ENCODE measurements at places on chromosomes 7 and 10. TPM values are rescaled to one million over a fixed set of nuclear protein-coding genes. Genes with fewer than 3 reads are reported as not detected.

DNA sequence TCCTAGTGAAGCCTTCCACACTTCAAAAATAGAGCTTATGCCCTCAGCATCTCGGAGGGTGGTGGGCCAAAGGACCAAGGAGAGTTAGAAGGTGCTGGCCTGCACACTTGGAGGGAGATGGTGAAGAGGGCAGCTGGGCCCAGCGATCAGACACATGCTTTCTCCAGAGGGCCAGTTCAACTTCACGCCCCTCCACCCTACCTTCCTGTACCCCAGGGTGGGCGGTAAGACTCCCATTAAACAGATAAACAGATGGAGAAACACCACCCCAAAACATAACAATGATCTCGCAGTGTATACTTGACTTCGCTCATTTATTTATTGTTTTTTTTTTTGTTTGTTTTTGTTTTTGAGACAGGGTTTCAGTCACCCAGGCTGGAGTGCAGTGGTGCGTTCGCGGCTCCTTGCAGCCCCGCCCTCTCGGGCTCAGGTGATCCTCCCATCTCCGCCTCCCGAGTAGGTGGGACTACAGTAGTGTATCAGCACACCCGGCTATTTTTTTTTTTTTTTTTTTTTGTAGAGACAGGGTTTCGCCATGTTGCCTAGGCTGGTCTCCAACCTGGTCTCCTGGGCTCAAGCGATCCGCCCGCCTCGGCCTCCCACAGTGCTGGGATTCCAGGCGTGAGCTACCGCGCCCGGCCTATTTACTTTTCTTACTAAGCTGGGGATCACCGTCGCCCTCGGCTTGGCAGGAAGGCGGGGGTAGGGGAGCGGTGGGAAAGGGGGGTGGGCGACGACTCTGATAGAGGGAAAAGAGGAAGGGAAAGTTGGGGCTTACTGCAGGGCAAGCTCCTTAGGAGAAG, 1.8 kb downstream of the C10orf95 start:
- peak; percentile 94 for DNase-seq

GRCh38 chr7:39421251-39421650, 145.0 kb upstream of the YAE1 start:
- no peak for DNase-seq

GRCh38 chr10:108275895-108276685, 1111.6 kb upstream of the SORCS1 start:
- DNase-seq: no peak

DNA sequence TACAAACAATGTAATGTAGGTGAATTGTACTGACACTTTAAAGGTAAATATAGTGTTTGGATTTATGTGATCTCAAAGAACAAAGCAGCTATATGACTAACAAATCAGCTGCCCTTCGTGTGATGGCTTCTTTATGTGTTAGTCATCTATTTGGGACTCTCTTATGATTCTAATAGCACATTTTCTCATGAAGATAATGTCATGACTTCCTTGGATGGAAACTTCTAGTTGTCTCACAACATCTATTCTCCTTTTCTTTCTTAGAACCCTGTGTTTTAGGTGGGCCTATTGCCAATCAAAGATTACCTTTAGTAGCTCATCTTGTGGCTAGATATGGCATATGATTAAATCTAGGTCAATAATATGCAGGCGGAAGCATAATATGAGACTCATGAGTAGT, 45.0 kb downstream of the TMEM106B start:
- no peak for DNase-seq

GRCh38 chr10:51311228-51311627, 236.9 kb downstream of the PRKG1 start:
- no peak for DNase-seq

DNA sequence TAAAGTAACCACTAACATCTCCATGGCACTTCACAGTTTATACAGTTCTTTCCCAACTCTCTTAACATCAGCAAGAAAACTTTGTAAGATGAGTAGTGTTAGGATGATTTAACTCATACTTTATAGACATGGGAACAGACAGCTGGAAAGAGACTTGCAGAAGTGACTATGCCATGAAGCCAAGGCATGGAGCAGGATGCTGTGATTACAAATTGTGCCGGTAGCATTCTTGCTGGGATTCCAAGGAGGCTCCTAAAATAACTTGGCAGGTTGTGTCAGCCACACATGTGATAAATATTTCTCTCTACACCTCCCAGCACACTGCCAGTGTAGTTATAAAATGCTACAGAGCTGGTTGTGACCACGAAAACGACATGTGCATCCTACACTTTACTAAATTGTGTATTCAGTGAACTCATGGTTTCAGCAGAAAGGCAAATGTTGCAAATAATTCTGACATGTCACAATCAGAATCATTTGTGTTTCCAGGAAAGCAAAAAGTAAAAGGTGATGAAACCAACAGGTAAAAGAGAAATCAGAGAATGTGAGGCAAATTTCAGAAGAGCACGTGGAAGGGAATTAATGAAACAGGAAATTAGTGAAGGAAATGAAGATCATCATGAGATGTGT, 5.6 kb upstream of the CYP3A4 start:
- DNase-seq: no peak

Gene STAG3
- total RNA-seq: 41.0 TPM

- no peak for DNase-seq
Observed at GRCh38 chr7:159140170-159140910, 4.3 kb downstream of the VIPR2 start.

Gene ANKRD30A
- total RNA-seq: not detected

DNA sequence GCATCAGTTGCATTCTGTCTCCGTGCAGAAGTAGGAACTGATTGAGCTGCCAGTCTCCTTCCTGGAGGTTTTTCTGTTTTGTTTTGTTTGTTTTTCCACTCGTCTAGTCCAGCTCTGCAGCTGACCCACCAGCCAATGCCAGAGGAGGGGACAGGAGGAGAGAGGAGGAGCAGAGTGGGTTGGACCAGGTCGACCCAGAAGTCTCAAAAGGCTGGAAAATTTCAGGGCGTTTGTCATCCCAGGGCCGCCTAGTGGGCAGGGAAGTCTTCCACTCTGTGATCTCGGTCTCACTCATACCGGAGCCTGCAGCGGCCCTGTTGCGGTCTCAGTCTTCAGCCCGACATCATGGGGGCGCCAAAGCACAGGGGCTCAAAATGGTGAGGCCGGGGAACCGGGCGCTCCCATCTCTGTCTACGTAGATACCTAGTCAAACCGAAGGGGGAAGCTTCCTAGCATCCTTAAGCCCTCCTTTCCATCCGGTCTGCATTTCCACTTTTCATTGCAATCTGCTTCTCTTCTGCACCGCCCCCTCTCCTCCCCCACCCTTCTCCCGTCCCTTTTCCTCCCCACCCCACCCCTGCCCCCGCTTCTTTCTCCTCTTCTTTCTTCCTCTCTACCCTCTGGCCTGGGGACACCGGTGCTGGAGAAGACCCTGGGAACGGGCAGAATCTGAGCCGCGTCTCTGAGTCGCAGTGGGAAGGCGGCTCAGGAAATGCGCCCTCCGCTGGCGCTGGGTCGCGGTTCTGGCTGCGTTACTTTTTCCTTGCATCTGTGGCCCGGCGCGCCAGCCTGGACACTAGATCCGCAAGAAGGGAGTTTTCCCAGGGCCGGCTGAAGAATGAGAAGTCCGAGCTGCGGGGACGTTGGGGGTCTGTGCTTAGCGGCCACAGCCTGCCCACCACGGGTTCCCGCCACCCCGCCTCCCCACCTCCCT, 16.2 kb upstream of the PAX2 start:
- peak; percentile 65 for DNase-seq

DNA sequence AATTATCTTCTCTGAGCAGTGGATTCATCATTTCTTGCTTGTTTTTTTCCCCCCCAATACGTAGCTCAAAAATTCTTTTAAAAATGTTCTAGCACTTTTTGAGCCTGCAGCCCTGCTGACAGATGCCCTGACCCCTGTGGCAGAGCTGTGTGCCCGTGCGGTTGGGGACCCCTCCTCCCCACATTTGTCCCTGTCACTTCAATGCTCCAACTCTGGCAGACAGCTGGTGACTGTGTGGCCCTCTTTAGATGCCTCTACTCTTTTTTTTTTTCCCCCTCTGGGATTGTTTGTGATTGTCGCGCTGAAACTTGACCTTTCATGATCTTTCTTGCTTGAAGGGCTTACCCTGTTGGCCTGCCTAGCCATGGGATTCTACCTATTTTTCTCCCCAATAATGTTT, 214.1 kb downstream of the TMEM178B start:
- DNase-seq: no peak

GRCh38 chr10:47332371-47332770, 10.1 kb downstream of the GDF2 start:
- no peak for DNase-seq

GRCh38 chr10:73646598-73647041, 5.3 kb upstream of the MYOZ1 start:
- no peak for DNase-seq

DNA sequence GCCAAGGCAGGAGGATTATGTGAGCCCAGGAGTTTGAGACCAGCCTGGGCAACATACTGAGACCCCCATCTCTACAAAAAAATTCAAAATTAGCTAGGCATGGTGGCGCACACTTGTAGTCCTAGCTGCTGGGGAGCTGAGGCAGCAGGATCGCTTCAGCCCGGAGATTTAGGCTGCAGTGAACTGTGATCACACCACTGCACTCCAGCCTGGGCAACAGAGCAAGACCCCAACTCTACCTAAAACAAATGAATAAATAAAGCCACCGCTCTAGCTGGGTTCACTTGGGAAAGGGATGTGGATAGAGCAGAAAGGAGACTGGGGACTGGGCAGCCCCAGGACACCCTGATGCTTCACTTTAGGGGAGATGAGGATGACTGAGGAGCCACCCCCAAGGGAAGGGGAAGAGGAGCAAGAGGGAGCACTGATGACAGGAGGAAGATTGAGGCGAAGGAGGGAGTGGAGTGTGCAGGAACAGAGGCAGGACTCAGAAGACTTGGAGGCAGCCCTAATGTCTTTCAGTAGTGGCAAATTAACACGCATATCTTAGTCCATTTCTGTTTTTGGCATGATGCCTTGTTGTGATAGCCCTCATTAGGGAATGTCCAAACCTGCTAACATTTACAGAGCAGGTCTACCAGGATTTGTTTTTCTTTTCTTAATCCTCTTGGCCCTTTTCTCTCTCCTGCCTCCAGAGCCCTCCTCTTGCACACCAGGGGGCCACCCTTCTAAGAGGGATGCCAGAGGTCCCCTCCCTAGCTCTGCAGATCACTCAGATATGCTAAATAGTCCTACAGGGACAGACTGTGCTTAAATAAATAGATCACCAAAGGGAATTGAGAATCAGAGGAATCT, 88.3 kb downstream of the C10orf105 start:
- no peak for DNase-seq

DNA sequence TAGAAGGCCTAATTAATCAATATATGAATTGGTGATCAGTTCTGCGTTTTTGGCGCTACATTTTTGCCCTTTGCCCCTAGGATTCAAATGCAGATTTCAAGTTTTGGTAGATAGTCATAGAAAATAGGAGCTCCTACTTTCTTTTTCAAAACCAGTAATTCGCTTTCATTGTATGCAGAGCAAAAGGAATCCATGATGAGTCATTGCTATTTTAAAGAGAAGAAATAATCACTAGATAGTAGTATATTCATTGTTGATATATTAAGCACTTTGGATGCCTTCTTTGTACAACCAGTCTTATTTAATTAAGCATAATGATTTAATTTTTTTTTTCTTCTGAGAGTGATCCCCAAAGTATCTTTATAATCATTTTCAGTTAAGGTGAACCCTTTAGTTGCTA, 50.3 kb downstream of the CSTF2T start:
- DNase-seq: no peak

Gene CASP7
- 7.2 TPM for total RNA-seq

GRCh38 chr10:65751218-65751617, 1174.6 kb upstream of the LRRTM3 start:
- DNase-seq: no peak

DNA sequence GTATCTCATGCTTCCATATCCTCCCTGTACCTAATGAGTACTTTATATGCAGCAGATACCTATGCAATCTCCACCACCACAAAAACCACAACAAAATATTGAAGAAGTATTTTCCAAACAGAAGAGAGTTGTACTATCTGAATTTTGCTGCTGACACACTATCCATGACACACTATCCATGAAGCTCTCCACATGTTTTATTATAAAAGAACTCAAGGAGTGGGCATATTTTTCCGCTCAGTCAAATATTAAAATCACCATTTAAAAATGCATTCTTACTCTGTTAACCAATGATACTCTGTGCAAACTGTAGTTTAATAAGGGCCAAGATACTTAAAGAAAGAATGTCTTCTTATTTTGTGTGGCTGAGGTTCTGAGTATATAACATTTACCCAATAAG, 2.8 kb downstream of the BET1 start:
- DNase-seq: no peak

DNA sequence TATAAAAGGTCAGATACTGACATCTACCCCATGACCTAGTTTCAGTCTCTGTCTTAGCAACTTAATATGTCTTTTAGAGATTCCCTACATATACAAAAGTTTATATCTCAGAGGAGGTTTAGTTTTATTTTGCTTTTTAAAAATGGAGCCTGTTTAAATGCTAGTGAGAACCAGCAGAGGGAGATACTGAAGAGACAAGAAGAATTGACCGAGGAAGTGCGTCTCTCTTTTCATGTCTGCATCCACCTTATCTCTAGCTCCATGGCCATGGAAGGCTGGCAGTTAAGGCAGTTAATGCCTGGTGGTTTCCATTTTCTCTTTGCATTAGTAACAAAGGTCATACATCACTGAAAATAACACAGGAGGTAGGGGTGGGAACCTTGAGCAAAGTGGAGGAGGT, 10.7 kb downstream of the SUV39H2 start:
- no peak for DNase-seq

DNA sequence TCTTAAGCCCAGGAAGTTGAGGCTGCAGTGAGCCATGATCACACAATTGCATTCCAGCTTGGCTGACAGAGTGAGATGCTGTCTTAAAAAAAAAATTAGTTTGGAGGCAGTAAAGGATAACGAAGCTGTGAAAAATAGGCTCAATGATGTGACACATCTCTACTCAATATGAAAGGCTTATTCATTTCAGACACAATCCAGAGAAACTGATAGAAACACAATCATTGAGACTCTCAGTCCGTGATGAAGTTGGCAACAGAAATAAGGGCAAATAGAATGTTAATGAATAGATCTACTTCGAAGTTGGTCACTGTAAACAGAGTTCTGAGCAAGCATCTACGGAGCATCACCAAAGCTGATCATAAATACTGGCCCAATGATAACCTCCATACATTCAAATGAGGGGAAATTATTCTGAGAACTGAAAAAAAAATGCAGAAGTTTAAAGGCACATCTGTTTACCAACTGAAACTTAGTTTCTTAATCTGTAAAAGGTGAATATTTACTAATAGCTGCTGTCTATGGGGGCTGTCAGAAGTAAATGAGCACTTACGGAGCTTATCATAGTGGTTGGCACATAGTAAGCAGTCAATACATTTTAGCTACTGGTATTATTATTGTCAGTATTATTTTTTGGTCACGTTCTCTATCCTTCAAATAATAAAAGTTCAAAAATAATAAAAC, 70.4 kb downstream of the AKR1B1 start:
- no peak for DNase-seq

All from activated naive CD4-positive, alpha-beta T cell treated with anti-CD3 and anti-CD28 coated beads for 36 hours (primary cell).